ENCODE measurements at places on chromosomes 3 and 15. TPM values are rescaled to one million over a fixed set of nuclear protein-coding genes. Genes with fewer than 3 reads are reported as not detected.

GRCh38 chr3:77096966-77097890 is 57.3 kb downstream of the ROBO2 start:
- no peak overlapping the region for H3K4me3 ChIP-seq
- H3K27me3 ChIP-seq = no peaks in the 10 kb centered on the region
- H3K4me1 ChIP-seq = no peaks in the 10 kb centered on the region
- no peaks in the 10 kb centered on the region for H3K36me3 ChIP-seq
- H3K27ac ChIP-seq = no peak overlapping the region

The PRKAR2A gene
- 4.3 TPM for polyA plus RNA-seq

The FETUB gene
- polyA plus RNA-seq = not detected

The EOMES gene
- polyA plus RNA-seq = 0.14 TPM

The ALG1L2 gene
- not detected for polyA plus RNA-seq

The LRRC2 gene
- polyA plus RNA-seq = 0.04 TPM

- no peak for DNase-seq
- no peaks in the 10 kb centered on the region for H3K27me3 ChIP-seq
- peaks cover 22% of the 10 kb centered on the region for H3K4me1 ChIP-seq
- no peaks in the 10 kb centered on the region for H3K36me3 ChIP-seq
- H3K27ac ChIP-seq = no peak overlapping the region
Measured at GRCh38 chr3:72234391-72234790, 449.4 kb upstream of the PROK2 start.

GRCh38 chr3:195001961-195002861 is 268.7 kb downstream of the XXYLT1 start:
- no peak overlapping the region for H3K4me3 ChIP-seq
- H3K4me1 ChIP-seq = peaks cover 15% of the 10 kb centered on the region
- H3K27me3 ChIP-seq = no peaks in the 10 kb centered on the region
- no peaks in the 10 kb centered on the region for H3K36me3 ChIP-seq
- no peak overlapping the region for H3K27ac ChIP-seq
- DNase-seq = peak; percentile 64

DNA sequence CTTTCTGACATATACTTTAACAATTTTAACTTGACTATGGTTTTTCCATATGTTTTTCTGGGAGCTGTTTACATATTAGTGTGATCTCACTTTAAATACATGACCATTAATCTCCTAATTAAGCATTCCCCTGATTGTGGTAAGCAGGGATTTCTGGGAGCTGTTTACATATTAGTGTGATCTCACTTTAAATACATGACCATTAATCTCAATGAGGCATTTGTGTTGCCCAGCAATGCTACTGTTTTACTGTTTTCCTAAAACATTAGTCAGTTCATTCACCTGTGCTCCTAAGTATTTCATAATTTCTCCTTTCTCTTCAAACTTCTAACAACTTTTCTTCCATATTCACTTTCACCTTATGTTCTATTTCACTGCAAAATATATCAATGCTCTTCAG is 3.6 kb upstream of the GRAMD1C start:
- no peak for DNase-seq
- H3K4me3 ChIP-seq = no peak overlapping the region
- no peak overlapping the region for H3K27ac ChIP-seq
- H3K4me1 ChIP-seq = peaks cover 39% of the 10 kb centered on the region
- H3K36me3 ChIP-seq = no peaks in the 10 kb centered on the region

DNA sequence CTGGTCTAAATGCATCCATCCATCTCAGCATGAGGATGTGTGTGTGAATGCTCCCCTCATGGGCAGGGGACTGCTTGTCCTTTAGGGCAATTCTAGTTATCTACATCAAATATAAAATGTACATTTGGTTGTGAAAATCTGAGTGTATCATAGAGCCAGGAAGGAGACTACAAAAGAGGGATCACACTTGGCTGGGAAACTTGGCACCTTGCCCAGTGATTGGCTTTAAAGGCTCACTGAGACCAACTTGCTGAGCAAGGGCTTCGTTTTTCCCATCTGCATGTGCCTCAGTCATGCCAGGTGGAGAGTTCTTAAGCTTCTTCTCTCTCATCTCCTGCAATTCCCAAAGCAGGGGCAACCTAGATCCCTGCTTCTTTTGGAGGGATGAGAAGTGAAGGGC is 5.2 kb downstream of the CAPN3 start:
- no peaks in the 10 kb centered on the region for H3K27me3 ChIP-seq
- no peak for DNase-seq
- no peak overlapping the region for H3K27ac ChIP-seq
- no peak overlapping the region for H3K4me3 ChIP-seq
- H3K36me3 ChIP-seq = peaks cover 13% of the 10 kb centered on the region

The CSTA gene
- 1.0 TPM for polyA plus RNA-seq

DNA sequence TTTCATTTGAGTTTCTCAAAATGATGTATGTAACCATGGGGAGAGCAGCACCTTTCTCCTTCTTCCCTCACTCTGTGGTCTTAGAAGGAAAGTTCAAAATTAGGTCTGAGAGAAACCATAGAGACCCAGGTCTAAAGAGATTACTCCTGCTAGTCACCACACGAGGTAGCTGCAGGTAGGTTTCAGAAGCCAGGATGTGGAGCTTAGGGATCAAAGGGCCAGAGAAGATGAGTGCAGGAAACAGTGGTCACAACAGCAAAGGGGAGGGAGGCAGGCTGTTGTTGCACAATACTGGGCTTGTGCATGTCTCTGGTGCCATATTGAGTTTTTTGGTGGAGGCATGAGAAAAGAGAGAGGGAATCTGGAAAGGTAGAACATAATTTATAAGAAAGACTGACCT is 583.6 kb downstream of the AGBL1 start:
- no peaks in the 10 kb centered on the region for H3K36me3 ChIP-seq
- no peak overlapping the region for H3K27ac ChIP-seq
- no peaks in the 10 kb centered on the region for H3K4me1 ChIP-seq
- no peak overlapping the region for H3K4me3 ChIP-seq

The SYNM gene
- 0.04 TPM for polyA plus RNA-seq

GRCh38 chr3:172142864-172143451 is 103.6 kb downstream of the FNDC3B start:
- no peak overlapping the region for H3K27ac ChIP-seq
- no peak overlapping the region for H3K4me3 ChIP-seq
- H3K36me3 ChIP-seq = no peaks in the 10 kb centered on the region

The AMT gene
- polyA plus RNA-seq = 51.1 TPM

The CFAP20DC gene
- polyA plus RNA-seq = 0.48 TPM

- H3K36me3 ChIP-seq = no peaks in the 10 kb centered on the region
- H3K27me3 ChIP-seq = peaks cover 13% of the 10 kb centered on the region
- no peak overlapping the region for H3K27ac ChIP-seq
- no peak overlapping the region for H3K4me3 ChIP-seq
- H3K4me1 ChIP-seq = peaks cover 40% of the 10 kb centered on the region
Measured at GRCh38 chr3:129313415-129313664, 34.7 kb downstream of the HMCES start.

- H3K27ac ChIP-seq = peak overlapping the region; percentile 56
- peaks cover 28% of the 10 kb centered on the region for H3K4me1 ChIP-seq
- H3K27me3 ChIP-seq = no peaks in the 10 kb centered on the region
- no peaks in the 10 kb centered on the region for H3K36me3 ChIP-seq
- H3K4me3 ChIP-seq = peak overlapping the region; percentile 99
- no peak for DNase-seq
Measured at GRCh38 chr15:67064607-67065530, 533 bp upstream of the SMAD3 start.

DNA sequence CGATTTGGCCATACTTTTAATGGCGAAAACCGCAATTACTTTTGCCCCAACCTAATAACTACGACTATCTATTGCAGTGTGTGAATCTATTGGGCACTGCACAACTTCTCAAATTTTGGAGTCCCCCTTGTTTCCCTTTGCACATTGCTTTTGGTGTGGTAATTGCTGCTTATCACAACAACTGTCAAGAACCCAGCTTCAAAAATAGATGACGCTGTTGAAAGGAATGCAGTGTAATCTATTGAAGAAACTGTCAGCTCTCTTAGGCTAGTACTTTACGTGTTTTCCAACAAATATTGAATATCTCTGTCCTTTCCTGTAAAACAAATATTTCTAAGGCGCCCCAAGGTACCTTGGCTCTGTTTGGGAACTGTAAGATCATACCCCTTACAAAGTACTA is 222.8 kb upstream of the UBE2E2 start:
- DNase-seq = no peak
- H3K36me3 ChIP-seq = no peaks in the 10 kb centered on the region
- H3K27ac ChIP-seq = no peak overlapping the region
- no peaks in the 10 kb centered on the region for H3K27me3 ChIP-seq
- peaks cover 2% of the 10 kb centered on the region for H3K4me1 ChIP-seq

The STRA6 gene
- not detected for polyA plus RNA-seq

DNA sequence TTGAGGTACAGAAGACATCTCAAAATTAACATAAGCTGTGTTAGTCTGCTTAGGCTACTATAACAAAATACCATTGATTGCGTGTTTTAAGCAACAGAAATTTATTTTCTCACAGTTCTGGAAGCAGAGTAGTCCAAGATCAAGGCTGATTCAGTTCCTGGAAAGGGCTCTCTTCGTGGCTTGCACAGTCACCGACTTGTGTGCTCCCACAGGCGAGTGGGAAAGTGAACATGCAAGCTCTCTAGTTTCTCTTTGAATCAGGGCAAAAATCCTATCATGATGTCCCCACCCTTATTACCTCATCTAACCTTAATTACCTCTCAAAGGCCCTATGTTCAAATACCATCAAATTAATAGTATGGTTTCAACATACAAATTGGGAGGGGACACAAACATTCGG is 505.9 kb downstream of the ZIC1 start:
- no peaks in the 10 kb centered on the region for H3K4me1 ChIP-seq
- DNase-seq = no peak
- H3K36me3 ChIP-seq = no peaks in the 10 kb centered on the region
- no peaks in the 10 kb centered on the region for H3K27me3 ChIP-seq
- no peak overlapping the region for H3K27ac ChIP-seq

DNA sequence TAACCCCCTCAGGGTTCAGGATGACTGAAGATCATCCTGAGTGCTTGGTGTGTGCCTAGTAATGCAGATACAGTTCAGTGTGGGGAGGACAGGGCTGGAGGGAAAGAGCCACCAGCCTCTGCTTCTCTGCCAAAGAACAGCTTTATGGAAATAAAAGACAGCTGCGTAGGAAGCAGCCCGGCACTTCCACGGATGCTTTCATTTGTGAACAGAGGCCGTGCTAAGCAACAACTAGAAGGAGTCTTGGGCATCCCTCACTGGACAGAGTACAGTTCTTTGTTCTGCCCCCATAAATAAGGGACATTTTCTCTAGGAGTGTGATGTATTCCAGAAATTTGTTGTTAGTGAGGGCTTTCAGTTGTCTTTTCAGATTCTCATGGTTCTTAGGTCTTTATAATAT is 194.8 kb upstream of the RGMA start:
- H3K36me3 ChIP-seq = no peaks in the 10 kb centered on the region
- H3K27me3 ChIP-seq = no peaks in the 10 kb centered on the region
- no peaks in the 10 kb centered on the region for H3K4me1 ChIP-seq
- DNase-seq = no peak
- no peak overlapping the region for H3K27ac ChIP-seq
